Keratinocyte (primary cell): ENCODE measurements at places on chromosomes 2 and 18. TPM values are rescaled to one million over a fixed set of nuclear protein-coding genes. Genes with fewer than 3 reads are reported as not detected.

GRCh38 chr18:37222999-37223378 lies 342.6 kb downstream of the CELF4 start:
- no peak for DNase-seq

DNA sequence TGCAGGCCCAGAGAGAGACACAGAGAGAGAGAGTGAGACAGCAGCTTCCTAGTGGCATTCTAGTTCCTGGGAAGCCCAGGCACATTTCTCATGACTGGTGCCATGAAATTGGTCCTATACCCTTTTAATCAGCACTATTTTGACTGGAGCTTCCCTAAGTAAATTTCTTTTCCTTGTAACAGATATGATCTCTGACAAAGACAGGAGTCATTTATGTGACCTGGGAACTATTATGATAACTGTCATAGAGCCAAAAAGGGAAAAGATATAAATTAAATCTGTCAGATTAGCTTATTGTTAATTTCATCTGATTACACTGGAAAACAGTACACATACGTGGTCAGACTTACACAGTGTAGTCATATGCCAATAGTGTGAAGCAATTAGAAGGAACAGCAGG lies 161.3 kb upstream of the HNRNPA3 start:
- no peak for DNase-seq

The GAREM1 gene
- polyA plus RNA-seq: 2.8 to 3.8 TPM (median 3.6 TPM) in 3 replicates

The DOK6 gene
- polyA plus RNA-seq: not detected in 3 replicates

- no peak for DNase-seq
Observed at GRCh38 chr2:224151161-224151560, 112.1 kb upstream of the SERPINE2 start.

DNA sequence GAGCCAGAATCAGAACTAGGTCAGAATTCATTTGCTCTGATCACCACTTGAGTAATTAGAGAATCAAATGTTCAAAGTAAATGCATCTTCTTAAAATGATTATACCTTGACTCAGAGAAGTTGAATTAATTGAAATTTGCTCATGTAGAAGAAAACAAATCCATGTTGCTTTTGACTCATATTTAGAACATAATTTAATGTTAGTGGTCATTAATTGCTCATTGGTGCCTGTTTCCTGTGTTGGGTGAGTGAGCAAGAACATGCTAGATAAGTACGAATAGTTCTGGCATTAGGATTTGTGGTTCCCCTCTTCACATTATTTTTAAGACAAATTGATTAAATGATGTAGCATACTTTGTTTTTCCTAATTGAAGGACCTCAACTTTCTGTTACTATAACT lies 19.0 kb downstream of the ACVR2A start:
- no peak for DNase-seq
